Vagina (tissue), 2 donors: ENCODE measurements at places on chromosomes 7 and 10.

DNA sequence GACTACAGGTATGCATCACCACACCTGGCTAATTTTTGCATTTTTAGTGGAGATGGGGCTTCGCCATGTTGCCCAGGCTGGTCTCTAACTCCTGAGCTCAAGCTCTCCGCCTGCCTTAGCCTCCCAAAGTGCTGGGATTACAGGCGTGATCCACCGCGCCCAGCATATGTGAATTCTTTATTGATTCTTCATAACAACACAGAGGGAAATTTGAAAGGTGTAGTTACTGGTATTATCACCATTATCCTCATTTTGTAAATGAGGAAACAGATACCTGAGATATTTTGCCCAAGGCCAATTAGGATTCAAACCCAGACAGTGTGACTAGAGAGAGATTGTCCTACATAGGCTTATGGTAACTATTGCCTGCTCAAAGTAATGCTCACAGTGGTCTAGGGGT lies 22.6 kb downstream of the TCF7L2 start:
- no peak for DNase-seq

DNA sequence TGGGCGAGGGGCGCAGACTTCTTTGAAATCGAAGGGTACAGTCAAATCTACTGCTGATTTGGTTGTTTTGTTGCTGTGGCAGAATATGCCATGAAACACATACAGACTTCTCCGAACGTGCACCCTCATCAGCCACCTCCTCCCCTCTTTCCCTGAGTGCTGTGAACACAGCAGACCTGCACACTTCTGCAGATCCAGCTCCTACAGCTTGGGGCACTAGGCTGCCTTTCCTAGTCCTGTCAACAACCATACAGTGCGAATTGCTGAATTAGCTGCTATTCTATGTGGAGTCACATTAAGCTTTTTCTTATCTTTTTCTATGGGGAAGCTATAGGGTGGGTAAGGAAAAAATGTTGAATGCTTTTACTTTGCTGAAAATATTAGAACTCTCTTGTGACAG lies 57.5 kb downstream of the COL17A1 start:
- DNase-seq = no peak

GRCh38 chr7:157406971-157407370 lies 70.2 kb downstream of the DNAJB6 start:
- no peak for DNase-seq

- DNase-seq = no peak
These were observed 36.6 kb downstream of the SRRM3 start for GRCh38 chr7:76238326-76238725.

DNA sequence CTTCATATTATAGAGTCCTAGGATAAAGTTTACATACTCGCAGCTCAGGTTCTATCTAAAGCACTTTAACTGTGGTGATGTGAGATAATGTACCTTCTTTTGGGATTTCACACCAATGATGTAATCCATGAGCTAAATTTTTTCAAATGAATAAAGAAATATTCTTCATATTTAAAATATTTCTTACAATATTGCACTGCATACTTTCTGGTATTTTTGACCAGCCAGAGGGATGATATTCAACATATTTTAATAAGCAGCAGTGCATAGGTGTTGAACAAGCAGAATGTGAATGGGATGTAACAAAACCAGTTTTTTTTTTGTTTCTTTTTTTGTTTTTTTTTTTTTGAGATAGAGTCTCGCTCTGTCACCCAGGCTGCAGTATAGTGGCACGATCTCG lies 73.2 kb upstream of the TRIM24 start:
- DNase-seq = no peak

- DNase-seq = no peak
These were observed 121.7 kb downstream of the GLRX3 start for GRCh38 chr10:130257897-130258296.

DNA sequence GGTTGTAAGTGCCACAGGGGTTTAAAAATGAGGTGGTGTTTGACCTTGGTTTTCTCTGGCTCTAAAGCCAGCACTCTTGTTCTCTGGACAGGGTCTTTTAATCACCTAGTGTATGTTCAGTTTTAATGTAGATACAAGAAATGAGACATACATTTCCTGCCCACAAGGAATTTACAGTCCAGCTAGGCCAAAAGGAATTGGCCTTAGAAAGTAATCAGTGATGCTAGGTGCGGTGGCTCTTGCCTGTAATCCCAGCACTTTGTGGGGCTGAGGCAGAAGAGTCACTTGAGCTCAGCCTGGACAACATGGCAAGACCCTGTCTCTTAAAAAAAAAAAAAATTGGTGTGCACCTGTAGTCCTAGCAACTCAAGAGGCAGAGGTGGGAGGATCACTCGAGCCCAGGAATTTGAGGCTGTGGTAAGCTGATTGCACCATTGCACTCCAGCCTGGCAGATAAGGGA lies 100.2 kb downstream of the LRMDA start:
- no peak for DNase-seq

GRCh38 chr10:118047157-118047719 lies 497 bp upstream of the RAB11FIP2 start:
- DNase-seq = no peak

DNA sequence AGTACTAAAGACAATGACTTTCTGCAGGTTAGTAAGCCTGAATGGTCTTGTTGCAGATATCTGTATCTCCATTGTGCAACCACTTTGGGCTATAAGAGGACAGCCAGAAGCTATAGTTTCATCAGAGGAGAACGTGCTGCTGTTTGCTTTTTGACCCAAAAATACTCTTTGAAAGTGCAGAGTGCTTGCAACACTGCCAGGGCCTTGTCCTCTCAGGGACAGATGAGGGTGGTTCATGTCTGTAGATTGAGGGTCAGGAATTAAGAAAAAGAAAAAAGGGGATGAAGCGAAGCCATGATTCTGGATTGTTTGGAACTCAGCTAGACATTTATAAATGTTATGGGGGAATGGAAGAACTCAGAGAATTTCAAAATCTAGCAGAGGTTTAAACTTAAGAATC lies 212.5 kb downstream of the SEC23IP start:
- no peak for DNase-seq

GRCh38 chr10:42933448-42934340 lies 143.2 kb upstream of the RET start:
- DNase-seq = no peak

- DNase-seq = no peak
These were observed 292.0 kb upstream of the MBL2 start for GRCh38 chr10:53064614-53065013.

GRCh38 chr7:139887992-139888481 lies 59.0 kb downstream of the TBXAS1 start:
- DNase-seq = no peak

DNA sequence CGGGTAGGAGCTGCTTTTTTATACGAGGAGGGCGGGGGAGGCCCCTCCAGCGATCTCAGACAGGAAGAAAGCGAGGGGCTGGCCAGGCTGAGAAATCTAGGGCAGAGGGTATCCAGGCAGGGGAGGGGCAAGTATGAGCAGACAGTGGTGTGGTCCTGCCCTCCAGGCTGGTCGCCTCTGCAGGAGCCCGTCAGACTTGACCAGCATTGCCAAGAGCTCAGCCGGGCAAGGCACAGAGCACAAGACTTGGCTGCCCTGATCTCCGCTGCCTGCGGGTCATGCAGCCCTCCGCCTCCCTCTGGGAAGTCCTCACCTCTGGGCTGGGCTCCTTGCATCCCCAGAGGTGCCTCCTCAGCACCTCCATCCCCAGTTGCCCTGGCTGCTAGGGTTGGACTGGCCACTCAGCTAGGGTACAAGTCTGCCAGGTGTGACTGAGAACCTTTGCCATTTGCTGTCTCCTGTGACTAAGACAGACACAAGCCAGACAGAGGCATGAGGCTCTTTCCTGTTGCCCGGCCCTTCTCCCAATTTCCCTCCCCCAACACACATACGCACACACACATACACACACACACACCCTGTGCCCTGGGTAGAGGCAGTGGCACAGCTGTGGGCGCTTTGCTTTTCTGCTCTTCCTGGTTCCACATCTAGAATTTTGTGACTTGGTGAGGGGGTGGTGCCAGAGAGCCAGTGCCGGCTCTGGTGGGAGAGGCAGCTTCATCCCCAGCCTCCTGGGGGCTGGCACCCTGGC lies 59.1 kb upstream of the PPIF start:
- no peak for DNase-seq

DNA sequence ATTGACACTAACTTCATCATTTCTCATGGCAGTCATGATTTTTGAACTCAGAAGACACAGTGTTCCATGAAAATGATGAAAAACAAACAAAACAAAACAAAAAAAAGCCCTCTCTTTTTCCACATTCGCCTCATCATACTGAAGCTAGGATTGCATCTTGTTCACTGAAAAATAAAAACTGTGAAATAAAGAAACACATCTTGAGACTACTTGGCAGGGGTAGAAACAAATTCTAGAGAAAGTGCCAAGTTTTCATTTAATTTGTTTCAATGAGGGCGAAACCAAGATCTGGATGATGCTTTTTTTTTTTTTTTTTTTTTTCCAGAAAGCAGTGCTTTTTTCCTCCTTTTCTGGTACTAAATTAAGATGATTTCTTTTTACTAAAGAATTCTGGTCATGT lies 350.4 kb upstream of the ETV1 start:
- no peak for DNase-seq

DNA sequence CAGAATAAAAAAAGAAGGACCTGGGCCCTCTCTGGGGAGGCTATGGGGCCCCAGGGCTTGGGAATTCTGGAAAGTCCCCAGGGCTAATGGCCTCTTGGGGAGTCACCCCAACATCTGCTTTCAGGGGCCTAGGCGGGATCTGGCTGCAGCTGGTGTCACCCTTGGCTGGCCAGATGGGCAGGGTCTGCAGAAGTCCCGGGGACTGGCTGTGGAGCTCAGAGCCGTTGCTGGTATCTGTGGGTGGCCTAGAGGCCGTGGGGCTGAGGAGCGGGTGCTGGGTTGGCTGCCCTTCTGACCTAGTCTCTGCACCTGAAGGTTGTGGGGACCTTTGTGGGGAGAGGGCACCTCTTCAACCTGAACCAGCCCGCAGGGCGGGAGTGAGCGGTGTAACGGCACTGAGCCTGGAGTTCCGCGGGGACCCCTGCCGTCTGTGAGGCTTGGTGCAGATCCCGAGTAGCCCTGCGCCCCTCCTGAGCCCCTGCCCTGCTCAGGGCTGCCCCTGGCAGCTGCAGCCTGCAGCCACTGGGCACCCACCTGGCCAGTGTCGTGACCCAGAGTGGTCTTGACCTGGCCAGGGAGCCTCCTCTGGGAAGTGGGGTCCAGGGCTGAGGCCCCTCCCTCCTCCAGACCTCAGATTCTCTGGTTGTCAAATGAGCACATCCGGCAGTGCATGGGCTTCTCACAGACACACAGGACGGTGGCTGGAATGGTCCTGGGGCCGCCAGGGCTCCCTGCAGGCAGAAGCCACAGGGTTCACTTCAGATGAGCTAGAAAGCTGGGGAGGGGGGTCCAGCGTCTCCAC lies 51.5 kb downstream of the UNCX start:
- no peak for DNase-seq

DNA sequence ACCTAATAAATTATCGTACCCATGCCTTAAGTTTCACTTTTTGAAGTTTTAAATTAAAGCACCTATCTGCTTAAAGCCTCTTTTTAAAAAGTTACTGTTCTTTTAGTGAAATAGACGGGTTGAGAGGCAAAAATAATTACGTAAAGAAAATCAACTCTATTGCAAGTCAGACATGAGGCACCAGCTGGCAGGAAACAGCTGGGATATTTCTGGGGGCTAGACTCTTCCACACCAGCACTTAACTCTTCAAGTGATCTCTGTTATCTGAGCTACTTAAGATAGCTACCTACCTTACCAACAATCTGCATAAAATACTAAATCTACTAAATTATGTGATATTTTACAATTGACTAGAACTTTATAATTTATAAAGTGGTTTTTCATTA lies 35.8 kb downstream of the GBF1 start:
- no peak for DNase-seq

- DNase-seq = no peak
These were observed 39.7 kb downstream of the OAT start for GRCh38 chr10:124378881-124379471.

GRCh38 chr7:32679192-32679591 lies 183.9 kb downstream of the AVL9 start:
- no peak for DNase-seq

- DNase-seq = no peak
These were observed 18.7 kb downstream of the KRIT1 start for GRCh38 chr7:92226981-92227380.

DNA sequence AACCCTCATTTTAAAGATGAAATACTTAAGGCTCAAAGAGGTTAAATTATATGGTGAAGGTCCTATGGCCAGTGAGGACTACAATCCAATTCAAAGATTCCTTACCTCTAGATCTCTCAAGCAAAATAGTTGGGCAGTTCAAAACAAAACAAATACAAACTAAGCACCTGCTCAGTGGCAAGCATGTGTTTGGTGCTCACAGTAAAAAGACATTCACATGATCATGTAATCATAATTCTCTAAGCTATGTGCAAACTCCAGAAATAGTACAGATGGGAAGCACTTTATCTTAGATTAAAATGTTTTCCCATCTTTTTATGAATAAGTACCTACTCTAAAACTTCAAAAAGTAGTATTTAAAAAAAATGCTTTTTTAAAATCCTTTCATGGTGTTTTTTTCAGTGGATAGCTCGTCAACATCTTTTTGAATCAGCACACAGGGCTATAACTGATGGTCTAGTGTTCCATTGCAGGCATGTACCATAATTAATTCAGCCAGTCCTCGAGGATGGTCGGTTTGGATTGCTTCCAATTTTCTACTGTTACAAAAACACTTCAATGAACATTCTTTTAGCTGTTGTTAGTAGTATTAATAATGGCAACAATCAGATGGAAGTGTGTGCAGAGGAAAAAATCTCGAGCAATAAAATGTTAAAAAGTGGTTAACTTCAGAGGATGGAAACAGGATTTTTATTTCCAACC lies 58.4 kb downstream of the CHCHD3 start:
- no peak for DNase-seq

DNA sequence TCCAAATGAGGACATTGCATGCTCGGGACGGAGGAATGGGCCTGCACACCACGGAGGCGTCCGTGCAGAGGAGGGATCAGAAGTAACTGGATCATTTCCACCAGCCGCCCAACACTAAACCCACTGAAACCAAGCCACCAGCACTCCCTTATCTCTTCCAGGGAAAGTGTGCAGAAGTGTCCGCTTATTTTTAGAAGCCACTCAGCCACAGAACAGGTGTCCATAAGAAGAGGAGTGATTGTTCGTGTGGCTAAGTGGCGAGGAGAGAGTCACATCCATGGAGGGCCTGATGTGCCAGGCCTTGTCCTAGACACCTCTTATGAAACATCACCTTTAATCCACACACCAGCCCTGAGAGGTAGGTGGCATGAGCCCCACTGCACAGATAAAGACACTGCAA lies 407.9 kb upstream of the NPVF start:
- DNase-seq = no peak
